Stimulated activated CD4-positive, alpha-beta T cell treated with anti-CD3 and anti-CD28 coated beads, Interleukin-1b, Interleukin-23, amount 100 ng/mL, for 24 hours (primary cell): ENCODE measurements at places on chromosomes 2 and 18.

- no peak for DNase-seq
Measured at GRCh38 chr2:241352227-241352626, 3.9 kb upstream of the FARP2 start.

- no peak for DNase-seq
Measured at GRCh38 chr2:98391581-98392270, 45.5 kb downstream of the CNGA3 start.

GRCh38 chr2:234298918-234299317, 198.0 kb downstream of the ARL4C start:
- DNase-seq: no peak

GRCh38 chr2:45119038-45119437, 109.8 kb upstream of the SIX2 start:
- no peak for DNase-seq
